ENCODE measurements at places on chromosomes 7 and 10.

- no peak for DNase-seq
Measured at GRCh38 chr10:122617476-122618270, 57.1 kb downstream of the DMBT1 start.

DNA sequence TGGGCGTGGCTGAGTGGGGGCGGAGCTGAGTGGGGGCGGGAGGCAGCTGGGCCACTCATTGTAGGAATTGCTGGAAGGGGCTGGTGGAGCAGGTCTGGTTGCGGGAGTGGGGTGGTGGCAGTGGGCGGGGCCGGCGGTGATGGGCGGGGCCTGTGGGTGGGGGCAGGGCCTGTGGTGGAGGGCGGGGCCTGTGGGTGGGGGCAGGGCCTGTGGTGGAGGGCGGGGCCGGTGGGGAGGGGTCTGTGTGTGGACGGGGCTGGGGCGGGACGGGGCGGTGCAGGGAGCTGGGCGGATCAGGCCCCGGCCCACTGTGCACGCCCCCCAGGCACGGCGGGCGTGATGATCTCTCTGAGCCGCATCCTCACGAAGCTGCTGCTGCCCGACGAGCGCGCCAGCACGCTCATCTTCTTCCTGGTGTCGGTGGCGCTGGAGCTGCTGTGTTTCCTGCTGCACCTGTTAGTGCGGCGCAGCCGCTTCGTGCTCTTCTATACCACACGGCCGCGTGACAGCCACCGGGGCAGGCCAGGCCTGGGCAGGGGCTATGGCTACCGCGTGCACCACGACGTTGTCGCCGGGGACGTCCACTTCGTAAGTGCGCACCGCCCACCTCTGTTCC is 14.0 kb downstream of the SLC29A4 start:
- peak; percentile 57 for DNase-seq

DNA sequence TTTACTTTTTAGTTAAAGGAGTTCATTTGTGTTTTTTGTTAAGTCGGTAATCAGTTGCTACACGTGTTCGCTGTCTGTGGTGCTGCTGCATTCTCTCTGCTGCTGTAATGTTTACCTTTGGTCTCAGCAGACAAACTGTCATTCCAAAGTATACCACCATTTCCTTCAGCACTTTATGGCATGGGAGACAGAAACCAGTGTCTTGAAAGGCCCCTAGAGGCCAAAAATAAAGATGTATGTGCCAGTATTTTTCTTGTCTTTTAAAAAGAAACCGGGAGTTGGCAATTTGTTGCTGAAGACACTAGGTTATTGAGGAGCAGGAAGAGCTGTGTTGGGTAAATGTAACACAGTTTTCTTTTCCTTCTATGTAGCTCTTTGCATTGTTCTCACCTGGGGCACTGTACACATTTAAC is 24.1 kb downstream of the ZNF92 start:
- no peak for DNase-seq

- DNase-seq = no peak
Measured at GRCh38 chr7:47265621-47266020, 316.3 kb downstream of the TNS3 start.

DNA sequence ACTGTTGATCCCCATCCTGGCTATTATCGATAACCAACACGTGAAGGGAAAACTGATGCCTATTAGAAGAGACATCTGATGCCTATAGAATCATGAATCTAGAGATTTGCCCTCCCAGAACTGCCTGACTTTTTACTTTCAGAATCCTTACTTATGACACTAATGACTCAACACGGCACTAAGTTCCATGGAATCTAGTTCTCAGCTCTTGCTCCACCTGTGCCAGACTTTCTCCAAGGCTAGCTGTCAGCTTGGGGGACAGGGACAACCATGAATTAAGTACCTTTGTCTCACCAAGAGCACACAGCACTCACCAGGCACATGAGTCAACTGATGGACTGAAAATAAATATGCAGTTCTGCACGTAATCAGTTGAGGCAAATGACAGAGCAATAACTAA is 184.2 kb downstream of the FRMD4A start:
- DNase-seq = no peak

DNA sequence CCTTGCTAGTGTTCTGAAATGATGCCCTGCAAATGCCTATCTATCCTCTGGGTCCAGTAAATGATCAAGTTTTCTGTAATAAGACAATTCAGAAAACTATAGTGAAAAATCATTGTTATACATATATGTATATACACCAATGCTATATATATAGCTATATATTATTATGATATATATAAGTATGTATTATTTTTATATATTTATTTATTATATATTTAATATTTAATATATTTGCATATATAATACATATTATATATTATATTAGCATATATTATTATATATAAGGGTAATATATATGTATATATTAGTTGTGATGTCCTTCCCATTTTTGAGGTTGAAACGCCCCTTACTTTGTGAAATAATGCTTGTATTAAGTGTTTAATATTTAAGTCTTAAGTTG is 181.4 kb upstream of the CACNA2D1 start:
- no peak for DNase-seq

GRCh38 chr7:49564379-49564714 is 209.1 kb upstream of the VWC2 start:
- no peak for DNase-seq

DNA sequence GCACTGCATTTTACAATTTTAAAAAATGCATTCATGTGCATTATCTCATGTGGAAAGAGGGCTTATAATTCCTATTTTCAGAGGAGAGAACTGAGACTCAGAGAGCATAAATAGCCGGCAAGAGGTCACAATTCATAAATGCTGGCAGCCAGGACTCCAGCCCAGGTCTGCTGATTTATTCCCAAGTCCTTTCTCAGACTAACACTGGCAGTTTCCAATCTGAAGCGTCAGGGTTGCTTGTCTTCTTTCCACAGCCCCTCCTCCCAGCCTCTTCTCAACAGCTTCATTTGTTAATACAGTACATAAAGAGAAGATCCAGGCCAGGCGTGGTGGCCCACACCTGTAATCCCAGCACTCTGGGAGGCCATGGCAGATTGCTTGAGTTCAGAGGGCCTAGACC is 108.9 kb downstream of the PARD3 start:
- no peak for DNase-seq

- no peak for DNase-seq
Measured at GRCh38 chr7:156585025-156585648, 55.4 kb upstream of the RNF32 start.

DNA sequence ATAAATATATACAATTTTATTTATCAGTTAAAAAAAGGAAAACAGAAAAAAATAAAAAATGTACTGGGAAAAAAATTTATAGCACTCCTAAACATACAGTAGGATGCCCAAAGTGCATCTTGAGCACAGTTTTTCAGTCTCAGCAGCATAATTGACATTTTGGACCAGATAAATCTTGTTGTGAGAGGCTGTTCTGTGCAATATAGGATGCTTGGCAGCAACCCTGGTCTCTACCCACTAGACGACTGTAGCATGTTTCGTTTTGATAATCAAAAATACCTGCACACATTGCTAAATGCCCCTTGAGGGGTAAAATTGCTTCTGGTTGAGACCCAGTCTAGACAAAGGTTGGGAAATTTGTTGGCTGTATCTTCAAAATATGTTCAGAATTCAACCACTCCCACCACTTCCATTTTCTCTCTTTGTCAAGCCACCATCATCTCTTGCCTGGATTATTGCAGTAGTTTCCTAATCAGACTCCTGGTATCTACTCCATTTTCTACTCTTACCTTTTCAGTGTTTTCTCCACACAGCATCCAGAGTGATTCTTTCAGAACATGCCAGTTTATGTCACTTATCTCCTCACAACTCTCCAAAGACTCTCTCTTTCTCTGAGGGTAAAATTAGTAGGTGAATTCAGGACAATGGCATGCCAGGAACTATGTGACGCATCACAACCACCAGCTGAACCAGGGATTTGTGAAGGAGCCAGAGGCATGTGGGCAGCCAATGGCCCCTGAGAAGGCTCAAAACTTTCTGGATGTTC is 91.4 kb downstream of the GPR85 start:
- no peak for DNase-seq

- no peak for DNase-seq
Measured at GRCh38 chr7:20798081-20798693, 11.5 kb upstream of the SP8 start.

DNA sequence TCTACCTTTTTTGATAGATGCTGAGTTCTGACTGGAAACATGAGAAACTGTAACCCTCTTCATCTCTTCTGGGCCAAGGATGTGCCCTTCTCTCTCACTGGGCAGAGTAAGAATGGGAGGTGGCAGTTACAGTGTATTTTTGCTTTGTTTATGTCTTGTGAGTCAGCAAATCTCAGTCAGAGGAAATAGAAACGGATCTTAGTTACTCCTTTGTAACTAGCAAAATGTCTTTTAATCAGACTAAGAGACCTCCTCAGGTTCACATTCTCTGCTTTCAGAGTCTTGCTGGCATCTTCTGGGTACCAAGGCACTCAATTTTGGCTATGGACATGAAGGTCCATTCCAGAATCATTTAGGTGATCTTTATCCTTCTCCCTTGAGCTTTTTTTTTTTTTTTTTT is 70.9 kb downstream of the HHEX start:
- DNase-seq = no peak

GRCh38 chr7:44590910-44591309 is 8.9 kb upstream of the TMED4 start:
- DNase-seq = no peak

DNA sequence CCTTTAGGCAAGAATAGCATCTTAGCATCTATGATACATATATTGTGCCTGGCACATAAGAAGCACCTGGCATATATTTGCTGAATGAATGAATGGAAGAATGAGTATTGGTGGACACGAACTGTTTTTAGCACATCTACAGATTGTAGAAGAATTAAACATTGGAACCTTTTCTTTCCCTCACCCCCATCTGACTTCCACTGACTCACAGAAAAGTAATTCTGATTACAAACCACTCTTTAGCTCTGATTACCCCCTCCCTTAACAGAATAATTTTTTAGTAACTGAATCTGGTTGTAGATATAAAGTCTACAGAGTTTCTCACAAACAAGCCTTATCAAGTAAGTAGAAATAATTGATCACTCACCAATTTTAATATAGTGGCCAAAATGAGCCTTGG is 31.9 kb downstream of the SLC26A4 start:
- no peak for DNase-seq

DNA sequence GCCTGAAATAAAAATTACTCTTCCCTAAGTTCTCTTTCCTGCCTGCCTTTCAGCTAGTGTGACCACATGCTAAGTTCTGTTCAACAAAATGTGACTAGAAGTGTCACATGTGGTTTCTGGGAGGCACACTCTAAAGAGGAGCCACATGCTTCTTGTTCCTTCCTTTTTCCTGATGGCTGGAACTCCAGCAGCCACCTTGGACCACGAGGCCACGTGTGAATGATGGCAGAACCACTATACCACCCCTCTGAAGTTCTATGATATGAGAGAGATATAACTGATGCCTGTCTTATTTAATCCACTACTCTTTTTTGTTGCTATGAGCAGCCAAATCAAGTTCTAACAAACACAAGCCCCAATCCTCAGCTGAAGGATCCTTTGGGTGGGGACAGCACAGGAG is 8.1 kb downstream of the PODXL start:
- no peak for DNase-seq

DNA sequence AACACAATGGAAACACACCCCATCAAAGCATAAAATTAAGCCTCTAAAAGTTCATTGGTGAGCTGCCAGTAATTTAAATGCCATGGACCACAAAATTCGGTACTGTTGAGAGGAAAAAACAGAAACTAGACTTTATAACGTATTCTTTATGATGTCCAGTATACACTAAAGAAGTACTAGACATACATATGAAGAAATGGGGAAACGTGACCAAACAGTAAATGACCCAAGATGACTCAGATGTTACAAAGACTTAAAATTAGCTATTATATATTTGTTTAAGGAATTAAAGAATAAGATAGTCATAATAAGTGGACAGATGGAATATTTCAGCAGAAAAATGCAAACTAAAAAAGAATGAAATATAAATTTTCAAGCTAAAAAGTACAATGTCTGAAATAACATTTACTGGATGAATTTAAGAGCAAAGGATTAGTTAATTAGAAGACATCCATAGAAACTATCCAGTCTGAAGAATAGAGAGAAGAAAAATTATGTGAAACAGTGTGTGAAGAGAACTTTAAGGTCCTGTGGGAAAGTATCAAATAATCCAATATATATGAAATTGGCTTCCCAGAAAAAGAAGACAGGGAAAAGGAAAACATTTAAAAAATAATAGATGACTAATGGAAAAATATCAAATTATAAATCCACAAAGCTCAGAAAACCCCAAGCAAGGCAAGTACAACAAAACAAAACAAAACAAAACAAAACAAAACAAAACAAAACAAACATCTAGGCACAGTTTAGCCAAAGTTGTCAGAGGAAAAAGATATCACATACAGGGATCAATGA is 69.4 kb downstream of the SAMD9 start:
- no peak for DNase-seq

DNA sequence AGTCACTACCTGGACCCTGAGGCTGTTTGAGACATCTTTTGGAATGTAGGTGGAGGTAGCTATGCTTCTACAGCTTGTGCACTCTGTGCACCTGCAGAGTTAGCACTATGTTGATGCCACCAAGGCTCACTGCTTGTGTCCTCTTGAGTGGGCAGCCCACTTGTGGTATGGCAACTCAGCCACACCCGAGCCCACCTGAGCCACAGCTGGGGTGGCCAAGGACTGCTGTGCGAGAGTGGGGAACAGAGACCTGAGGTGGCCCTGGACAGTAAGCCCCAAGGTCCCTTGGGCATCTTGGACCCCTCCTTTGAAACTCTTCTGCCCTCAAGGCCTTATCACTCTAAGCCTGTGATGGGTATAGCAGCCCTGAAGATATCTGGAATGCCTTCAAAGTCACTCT is 25.7 kb downstream of the MYO1G start:
- DNase-seq = no peak

- no peak for DNase-seq
Measured at GRCh38 chr10:103960103-103960502, 6.8 kb upstream of the SLK start.

GRCh38 chr10:74244097-74244685 is 93.2 kb downstream of the ADK start:
- DNase-seq = no peak

GRCh38 chr7:140745266-140746058 is 49.0 kb downstream of the NDUFB2 start:
- no peak for DNase-seq

- DNase-seq = no peak
Measured at GRCh38 chr10:124266468-124267230, 152.1 kb downstream of the OAT start.

GRCh38 chr10:114663626-114664025 is 5.6 kb upstream of the ABLIM1 start:
- DNase-seq = no peak

- DNase-seq = no peak
Measured at GRCh38 chr10:106078895-106079576, 1085.5 kb downstream of the SORCS1 start.

GRCh38 chr7:2270495-2270894 is 28.5 kb downstream of the NUDT1 start:
- no peak for DNase-seq

- no peak for DNase-seq
Measured at GRCh38 chr7:114073701-114074100, 154.9 kb upstream of the PPP1R3A start.

DNA sequence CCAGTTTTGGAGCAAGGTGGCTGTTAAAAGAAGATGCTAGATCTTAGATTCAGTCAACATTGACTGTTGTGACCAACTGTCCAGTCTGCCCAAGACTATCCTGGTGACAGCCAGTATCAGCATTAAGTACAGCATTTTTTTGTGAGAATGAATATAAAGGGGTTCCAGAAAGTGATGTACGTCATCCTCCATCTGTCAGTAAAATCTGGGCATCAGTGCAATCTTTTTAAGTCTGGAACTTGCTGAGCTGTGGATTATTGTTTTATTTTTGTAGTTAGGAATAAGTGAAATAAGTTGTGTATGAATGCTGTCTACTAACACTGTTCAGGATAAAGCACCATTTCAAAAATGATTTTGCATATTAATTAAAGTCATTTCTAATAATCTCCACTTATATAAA is 1020.0 kb upstream of the GHITM start:
- DNase-seq = no peak
